Transverse colon (tissue), 4 donors: ENCODE measurements at places on chromosomes 12 and 14.

DNA sequence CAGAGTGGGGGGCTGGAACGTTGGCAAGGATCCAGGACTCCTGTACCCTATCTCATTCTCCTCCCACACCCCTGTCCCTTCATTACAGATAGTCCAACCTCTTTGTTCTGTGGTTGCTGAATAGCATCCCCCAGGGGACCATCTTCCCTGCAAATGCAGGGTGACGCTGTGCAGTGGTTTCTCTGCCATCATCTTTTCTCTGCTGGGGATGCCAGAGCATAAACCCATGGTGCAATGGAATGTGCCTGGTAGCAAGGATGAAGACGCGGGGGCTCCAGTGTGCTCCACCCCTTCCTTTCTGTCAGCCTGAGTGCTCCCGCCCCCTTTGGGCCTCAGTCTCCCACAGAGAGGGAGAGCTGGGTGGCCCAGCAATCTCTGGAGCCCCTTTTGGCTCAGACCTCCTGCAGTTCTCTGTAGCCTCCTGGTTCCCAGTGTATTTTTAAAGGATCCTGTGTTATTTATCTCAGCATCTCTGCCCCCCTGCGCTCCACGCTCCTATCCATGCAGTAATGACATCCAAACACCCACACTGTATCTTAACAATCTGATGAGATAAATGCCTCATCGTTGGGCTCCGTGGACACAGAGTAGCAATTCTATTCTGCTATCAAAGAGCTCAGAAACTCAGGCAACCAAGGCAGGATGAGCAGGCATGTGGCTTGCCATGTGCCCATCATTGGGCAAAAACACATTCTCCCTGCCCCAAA is 212.8 kb downstream of the CACNA1C start:
- no peak for DNase-seq

GRCh38 chr14:50560931-50561285 is 963 bp downstream of the ATL1 start:
- peak; percentile 77 for DNase-seq

DNA sequence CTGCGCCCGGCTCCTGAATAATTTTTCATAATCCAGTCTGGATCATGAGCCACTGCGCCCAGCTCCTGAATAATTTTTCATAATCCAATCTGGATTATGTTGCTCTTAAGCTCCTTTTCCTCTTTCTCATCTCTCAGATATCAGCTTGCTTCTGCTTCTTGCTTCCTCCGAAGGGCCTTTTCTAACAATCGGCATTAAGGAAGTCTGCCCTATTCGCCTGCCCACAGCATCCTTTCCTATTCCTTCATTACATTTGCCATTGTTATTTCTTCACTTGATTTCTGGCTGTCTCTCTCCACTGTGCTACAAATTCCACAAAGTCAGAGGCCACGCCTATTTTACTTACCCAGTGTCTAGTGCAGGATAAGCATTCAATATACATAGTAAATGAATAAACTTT is 83.5 kb downstream of the TTC7B start:
- no peak for DNase-seq

- no peak for DNase-seq
Observed at GRCh38 chr12:52946334-52946733, 2.6 kb upstream of the KRT18 start.

DNA sequence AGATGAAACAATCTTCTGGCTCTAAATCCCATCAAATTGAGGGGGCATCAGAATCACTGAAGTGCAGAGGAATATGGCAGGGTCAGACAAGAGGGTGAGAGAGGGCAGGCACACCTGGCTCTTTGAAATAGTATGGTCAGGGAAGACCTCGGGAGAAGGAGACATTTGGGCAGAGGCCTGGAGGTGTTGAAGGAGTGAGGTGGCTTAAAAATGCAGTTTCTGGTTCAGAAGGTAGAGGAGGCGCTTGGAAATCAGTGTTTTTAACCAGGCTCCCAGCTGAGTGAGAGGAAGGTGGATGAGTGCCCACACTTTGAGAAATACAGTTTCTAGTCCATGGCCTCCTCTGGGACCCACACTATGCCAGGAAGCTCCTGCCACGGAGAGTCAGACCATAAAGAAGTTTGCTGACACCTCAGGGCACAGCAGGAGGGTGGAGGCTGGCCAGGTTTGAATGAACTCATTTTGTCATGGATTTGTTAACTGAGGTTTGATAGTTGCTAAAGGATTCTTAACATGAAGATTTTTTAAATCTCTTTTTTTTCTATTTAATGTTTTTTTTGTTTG is 20.1 kb downstream of the NID2 start:
- DNase-seq: no peak

GRCh38 chr12:31591380-31591901 is 505 bp upstream of the DENND5B start:
- peak; percentile 29 for DNase-seq

- no peak for DNase-seq
Observed at GRCh38 chr12:106982229-106982628, 4.7 kb downstream of the MTERF2 start.

- DNase-seq: no peak
Observed at GRCh38 chr14:100321473-100322137, 1.5 kb upstream of the SLC25A47 start.

DNA sequence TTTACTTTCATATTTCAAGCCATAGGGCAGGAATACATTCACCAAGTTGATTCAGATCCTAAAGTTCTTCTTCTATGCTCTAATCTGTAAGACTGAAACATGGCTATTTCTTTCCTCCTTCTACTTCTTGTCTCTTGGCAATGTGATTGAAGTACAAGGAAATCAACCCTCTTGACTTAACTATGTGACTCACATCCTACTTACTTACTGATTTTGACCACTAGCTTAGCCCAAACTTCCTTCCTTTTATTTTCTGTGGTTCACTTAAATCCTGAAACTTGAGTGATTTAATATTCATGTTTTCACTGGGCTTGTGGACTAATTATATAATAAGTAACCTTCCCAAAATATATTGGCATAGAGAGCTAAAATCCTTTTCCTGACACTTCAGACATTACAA is 111.2 kb upstream of the NOVA1 start:
- no peak for DNase-seq

DNA sequence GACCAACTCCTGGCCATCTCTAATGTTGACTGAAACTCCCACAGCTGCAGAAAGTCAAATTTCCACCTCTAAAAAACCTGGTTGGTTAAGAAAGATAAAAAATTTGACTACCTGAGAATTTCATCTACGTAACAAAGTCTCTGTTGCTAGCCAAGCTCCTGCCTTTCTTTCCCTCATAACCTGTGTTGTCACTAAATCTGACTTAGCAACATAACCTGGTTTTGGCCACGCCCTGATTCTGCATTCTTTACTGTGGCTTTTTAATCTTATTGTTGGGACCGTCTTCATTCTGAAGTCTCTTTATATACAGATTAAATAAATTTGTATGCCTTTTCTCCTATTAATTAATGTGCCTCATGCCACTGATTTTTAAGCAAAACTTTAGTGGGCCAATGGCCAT is 16.1 kb upstream of the CD69 start:
- DNase-seq: no peak

DNA sequence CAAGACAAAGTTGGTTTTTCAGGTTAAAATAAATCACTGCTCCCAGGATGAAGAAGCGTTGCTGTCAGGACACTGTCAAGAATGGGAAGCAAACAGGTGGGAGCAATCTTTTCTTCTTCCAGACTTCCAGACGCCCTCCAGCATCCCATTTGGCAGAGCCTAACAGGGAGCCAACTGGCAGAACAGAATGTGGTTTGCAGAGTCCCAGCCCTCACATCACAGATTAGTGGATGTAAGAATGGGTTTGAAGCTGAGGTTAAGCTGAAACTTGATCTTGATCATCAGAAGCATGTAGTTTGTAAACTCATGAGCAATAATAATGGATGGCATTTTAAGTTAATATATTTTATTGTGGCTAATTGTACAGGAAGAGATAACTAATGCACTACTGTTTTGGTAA is 636.4 kb downstream of the SLC6A15 start:
- DNase-seq: no peak

DNA sequence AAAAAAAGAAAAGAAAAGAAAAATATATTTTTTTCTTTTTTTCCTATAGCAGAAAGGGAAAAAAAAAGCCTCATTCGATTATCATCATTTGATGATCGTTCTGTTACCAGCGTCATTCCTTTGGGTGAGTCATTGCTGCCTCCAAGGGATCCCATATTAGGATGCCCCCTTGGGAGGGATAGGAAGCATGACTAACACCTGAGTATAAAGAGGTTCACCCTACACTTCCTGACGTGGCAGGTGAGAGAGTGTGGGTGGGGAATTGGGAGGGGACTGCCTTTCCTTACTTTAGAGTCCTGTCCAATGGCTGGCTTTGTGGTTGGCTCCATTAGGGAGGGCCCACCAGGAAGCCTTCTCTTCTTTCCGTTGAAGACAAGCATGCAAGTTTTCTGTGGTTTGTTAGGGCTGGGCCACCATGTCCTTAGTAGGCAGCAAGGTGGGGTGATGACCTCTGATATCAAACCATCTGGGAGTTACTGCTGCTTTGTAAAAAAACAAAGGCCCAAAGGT is 56.1 kb upstream of the FUT8 start:
- no peak for DNase-seq

GRCh38 chr12:59164226-59164625 is 243.9 kb upstream of the LRIG3 start:
- no peak for DNase-seq

DNA sequence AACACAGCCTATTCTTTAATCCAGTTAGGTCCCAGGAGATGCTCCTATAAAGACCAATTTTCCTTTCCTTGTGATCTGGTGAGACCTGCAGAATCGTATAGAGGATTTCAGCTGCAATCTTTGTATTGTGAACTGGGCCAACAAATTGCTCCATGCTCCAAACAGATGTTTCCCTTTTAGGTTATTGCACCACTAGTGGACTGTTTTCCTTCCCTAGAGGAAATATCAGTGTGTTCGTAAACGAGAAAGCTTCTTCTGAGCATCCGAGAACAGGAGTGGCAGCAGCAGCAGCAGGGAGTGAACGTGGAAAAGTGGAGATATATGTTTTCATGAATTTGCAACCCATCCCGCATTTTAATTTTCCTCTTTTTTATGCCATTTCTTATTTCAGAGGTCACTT is 344.1 kb upstream of the PDE3A start:
- DNase-seq: no peak

GRCh38 chr12:112230136-112230535 is 104.8 kb downstream of the TRAFD1 start:
- DNase-seq: no peak

DNA sequence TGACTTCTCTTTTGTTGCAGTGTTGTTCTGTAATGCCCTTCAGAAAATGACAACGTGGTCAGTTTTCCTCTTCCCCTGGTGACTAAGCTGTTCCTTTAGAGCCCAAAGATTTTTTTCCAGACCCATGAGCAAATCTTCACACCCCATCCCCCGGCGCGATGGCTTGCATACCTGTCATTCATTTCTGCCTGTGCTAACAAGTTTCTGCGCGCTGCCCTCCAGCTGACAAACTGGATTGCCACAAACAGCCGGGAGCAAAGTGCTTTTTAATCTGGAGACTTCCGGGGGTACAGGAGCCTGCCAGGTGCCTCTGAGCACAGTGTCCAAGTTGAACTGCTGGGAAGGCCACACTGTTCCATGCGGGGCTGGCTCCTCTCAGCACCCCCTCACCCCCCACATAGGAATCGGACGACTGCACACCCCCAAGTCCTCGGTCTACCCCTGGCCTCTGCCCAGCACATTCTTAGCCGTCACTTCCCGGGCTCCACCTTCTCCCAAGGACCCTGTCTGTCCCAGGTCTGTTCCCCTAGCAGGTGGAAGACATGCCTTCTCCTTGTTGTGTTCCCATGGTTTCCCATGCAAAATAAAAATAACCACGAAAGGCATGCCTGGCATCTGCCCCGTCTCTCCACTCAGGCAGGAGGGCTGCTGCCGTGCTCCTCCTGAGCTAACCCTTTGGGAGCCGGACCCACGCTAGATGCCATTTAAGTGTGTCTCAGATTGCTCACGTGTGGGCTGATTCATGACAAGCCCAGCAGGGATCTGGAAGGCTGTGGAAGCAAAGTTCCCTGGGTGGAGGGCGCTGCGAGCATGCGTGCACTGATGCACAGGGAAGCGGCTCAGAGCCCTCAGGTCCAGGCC is 14.1 kb downstream of the RILPL1 start:
- DNase-seq: peak; percentile 11

- DNase-seq: no peak
Observed at GRCh38 chr12:130716969-130717366, 869 bp upstream of the RIMBP2 start.

GRCh38 chr14:103356024-103356682 is 22.1 kb downstream of the EIF5 start:
- no peak for DNase-seq

- DNase-seq: peak; percentile 63
Observed at GRCh38 chr12:32400114-32400672, 835 bp downstream of the FGD4 start.

GRCh38 chr12:117060246-117060928 is 38.8 kb downstream of the TESC start:
- DNase-seq: no peak

DNA sequence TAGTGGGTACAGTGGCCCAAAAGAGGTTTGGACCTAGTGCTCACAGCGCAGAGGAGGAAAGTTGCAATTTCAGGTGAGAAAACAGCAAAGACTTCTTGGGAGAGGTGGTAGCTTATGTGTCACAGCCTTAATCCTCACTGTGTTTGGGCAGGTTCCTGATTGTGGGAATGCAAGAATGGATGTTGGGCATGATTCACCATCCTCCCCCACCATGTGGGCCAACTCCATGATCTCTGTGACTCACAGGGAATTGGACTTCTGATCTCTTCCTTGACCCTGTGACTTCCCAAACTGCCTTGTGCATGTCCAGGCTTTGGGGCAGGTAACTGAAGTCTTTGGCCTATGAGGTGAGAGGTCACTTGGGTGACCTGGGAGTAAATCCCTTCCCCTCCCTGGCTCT is 1.8 kb upstream of the CHST11 start:
- DNase-seq: no peak

DNA sequence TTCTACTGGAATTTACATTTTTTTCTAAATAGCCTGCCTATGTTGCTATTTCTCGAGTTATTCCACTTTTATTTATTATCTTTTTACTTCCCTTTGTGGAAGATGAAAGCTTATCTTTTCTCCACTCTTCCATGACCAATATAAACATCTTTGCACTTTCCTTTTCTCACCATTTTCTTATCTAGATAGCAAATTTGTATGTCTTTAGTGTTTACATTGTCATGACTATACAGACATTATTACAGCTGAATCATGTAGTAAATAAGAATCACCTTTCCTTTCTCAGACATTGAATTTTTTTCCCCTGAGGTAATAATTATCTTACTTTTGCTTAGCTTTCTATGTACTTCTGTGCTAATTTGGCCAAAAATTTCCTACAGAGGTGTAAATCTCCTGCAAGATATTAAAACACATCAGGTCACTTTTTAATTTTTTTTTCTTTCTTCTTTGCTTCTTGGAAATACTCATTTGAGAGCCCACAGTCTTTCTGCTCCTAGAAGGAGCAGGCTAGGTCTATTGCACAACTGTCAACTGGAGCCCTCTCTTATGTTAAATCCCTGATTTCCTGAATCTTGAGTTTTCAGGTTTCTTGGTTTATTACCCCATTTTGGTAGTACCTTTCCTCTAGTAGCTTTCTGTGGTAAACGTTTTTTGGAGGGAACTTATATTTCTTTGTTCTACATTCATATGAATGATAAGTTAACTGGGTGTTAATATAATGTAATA is 109.0 kb upstream of the ATP2B1 start:
- no peak for DNase-seq
